ENCODE measurements at places on chromosomes 1 and 21. TPM values are rescaled to one million over a fixed set of nuclear protein-coding genes. Genes with fewer than 3 reads are reported as not detected.

- no peak for DNase-seq
These were observed 16.7 kb downstream of the SLC25A33 start for GRCh38 chr1:9555942-9556341.

GRCh38 chr1:13775459-13775858 lies 75.5 kb downstream of the PRDM2 start:
- no peak for DNase-seq

- DNase-seq = peak; percentile 40
These were observed 3.1 kb downstream of the SMIM1 start for GRCh38 chr1:3775490-3776230.

GRCh38 chr1:206684478-206685333 lies at the start of gene MAPKAPK2:
Gene MAPKAPK2 (plus strand): TSS chr1:206684905. CDS start chr1:206685230, 325 bp downstream.
- DNase-seq = peak; percentile 80

DNA sequence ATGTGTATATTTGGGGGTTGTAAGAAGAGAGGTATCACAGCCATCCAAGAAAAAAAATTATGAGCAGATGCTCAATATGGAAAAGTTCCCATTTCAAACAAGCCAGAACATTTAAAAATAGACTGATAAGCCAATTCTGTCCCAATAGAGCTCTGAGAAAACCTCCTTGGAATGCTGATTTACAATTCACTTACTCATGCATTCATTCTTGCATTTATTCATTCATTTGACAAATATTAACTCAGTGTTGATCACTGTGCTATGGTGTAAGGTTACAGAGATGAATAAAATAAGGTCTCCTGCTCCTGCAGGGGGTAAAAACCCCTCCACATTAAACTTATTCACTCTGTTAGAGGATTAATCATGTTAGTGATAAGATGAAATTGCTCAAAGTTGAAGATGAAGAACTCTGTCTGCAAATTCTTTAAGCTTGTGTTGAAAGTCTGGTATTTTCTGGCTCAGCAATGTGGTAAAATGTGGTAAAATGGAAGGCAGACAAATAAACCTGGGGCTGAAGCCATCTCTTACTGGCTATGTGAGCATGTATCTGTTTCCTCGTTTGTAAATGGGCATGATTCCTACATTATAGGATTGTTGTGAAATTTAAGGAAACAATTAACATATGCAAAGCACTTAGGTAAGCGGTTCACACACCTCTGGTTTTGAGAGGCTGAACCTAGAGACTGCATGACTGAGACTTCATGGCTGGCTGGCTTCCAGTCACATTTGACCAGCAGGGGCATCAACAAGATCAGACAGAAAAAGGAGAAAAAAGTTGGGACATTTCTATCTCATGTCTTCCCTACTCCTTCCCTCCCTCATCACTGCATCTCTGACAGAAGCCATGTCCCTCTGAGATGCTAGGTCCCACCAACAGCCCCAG lies 45.0 kb upstream of the DAB1 start:
- DNase-seq = no peak

GRCh38 chr1:154352581-154353459 lies 27.5 kb downstream of the ATP8B2 start:
- no peak for DNase-seq

DNA sequence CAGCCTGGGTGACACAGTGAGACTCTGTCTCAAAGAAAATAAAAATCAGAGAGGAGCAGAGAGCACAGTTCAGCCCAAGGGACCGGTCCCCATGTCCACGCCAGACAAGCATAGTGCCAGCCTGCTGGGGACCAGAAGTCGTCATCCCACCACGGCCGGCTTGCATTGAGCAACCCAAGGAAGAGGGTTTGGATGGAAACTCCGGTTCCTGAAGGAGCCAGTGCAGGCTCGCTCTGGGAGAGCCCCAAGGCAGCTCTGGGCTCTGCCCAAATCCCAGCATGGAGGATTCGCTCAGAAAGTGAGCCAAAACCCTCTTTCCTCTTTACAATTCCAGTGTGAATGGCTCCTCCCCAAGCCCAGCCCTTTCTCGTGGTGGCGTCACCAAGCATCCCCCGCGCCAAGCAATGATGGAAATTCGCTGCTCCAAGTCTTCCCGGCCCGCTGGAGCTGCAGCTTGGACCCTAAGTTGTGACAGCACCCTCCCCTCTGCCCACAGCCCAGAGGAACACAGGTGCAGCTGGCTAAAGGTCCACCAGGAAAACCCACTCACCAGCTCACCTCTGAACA lies 64.1 kb upstream of the SLC25A33 start:
- no peak for DNase-seq

DNA sequence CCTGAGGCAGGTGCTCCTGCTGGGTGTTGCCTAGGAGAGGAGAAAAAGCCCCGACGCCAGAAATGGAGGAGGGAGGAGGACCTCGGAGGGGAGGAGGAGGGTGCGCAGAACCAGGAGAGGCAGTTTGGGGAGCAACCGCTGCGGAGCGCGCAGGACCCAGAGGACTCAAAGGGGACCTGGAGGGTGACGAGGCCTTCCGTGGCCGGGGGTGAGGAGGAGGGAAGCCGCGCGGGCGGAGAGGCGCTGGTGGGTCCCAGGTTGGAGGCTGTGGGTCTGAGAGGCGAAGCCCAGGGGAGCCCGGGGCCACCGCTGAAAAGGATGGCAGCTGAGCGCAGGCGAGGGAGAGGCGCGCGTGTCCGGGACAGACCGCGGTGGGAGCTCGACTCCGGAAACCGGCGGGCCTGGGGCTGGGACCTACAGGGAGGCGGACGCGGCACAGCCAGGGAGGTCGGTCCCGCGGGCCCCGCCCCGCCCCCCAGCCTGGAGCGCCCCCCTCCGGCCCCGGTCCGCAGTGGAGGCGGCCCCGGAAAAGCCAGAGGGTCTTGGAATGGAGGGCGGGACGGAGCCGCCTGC lies 15.1 kb downstream of the RNF223 start:
- no peak for DNase-seq

DNA sequence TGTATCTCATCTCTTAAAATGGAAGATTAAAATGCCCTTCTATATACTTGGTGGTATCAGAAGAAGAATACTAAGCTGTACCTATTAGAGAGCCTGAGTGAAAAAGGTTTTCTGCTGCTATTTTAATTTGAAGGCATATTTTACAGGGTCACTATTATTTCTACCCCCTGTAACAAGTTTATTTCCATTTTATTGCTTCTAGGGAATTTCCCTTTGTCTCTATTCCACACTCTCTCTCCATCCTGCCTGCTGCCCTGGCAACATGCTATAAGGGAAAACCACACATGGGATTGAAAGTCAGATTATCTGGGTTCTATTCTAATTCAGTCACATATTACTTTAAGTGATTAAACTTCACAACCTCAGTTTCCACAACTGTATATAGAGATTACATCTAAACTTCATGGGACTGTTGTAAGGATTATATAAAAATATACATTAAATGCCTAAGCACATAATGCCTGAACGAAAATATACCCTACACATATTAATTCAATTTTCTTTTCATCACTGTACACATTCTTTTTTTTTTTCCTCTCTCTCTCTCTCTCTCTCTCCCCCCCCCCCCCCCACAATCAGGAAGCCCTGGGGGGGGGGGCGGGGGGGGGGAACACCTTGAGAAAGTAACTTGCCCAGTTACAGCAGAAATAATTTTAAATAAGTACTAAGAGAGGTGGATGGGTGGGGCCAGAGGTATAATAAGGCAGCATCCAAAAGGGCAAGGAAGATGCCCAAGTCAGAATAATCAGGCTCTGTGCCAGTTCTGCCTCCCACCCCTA lies 51.5 kb downstream of the LUZP1 start:
- no peak for DNase-seq

- no peak for DNase-seq
These were observed 86.2 kb downstream of the CD247 start for GRCh38 chr1:167431909-167432650.

GRCh38 chr1:11654137-11654938 lies at the start of the genes FBXO2 and FBXO44:
Gene FBXO2 (minus strand): TSS chr1:11654429. CDS start chr1:11654340, 89 bp downstream.
Gene FBXO44 (plus strand): TSS chr1:11654877. CDS start chr1:11655836, 959 bp downstream.
- peak; percentile 81 for DNase-seq

GRCh38 chr1:167342846-167343245 lies 122.2 kb downstream of the POU2F1 start:
- no peak for DNase-seq

DNA sequence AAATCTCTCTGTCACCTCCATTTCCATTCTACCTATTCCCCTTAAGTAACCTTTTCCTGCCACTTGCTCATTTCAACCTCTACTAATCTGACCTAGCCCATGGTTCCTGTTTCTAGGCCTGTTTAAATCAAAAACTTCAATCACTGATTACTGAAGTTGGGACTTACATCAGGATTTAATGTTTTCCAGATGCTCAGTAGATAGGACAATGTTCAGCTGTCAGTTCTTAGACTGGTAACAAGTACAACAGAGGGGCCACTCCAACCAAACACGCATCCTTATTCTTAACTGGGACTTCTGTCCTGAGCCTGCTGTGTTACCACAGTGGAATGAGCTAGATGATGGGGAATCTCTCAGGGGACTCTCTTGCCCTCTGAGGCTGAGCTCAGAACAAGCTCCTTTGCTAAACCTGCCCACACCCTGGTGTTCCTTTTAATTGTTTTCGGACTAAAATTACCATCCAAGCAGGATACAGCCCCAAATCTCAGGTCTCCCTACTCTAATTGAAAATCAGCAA lies 974.6 kb downstream of the TTLL7 start:
- no peak for DNase-seq

- DNase-seq = no peak
These were observed 245.7 kb downstream of the TOMM20 start for GRCh38 chr1:234882898-234883297.

DNA sequence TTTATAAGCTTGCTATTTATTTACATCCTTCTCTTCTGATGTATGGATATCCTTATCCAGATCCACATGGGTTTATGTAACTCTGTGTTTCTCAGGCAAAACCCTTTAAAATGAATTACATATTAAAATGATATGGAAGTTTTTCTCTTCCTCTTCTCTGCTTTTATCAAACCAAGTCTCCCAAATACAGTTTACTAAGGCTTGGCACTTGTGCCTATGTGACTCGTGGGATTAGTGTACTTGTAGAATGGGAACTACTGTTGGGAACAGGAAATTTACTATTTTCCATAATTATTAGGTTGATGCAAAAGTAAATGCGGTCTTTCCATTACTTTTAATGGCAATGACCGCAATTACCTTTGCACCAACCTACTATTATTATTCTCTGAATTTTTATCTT lies 14.8 kb downstream of the SIM2 start:
- DNase-seq = no peak

DNA sequence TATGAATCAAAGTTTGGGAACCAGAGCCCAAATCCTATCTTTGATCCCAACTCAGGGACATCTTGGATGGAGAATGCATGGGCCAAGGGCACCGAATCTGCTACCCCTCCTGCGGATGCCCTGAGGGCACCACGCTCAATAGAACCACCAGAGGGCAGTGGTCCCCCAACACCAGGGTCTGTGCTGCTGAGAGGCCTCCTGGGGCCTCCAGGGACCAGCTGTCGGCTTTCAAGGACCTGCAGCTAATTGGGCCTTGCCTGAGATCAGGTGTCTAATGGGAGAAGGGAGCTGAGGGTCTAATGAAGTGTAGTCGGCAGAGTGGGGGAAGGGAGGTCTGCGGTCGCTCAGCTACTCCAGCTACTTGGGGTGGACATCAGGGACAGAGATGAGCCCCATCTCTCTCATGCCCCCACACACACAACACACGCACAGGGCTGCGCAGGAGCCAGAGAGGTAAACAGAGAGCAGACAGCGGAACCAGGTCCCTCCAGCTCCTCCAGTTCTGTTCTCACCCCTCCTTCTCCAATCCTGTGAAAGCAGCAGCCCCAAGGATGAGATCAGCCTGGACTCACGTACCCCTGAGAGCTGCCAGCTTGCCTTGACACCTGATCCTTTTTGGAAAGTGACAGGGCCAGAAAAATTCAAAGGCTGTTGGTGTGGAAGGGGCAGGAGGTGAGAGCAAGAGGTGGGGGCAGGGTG lies 34.9 kb upstream of the PPP1R15B start:
- peak; percentile 71 for DNase-seq

- DNase-seq = no peak
These were observed 58.8 kb upstream of the TBX15 start for GRCh38 chr1:119046785-119047438.

- no peak for DNase-seq
These were observed 386.1 kb downstream of the RWDD3 start for GRCh38 chr1:95620076-95620475.

GRCh38 chr1:163337631-163338030 lies 15.9 kb downstream of the NUF2 start:
- no peak for DNase-seq

GRCh38 chr1:114428083-114428754 lies 82.8 kb downstream of the TRIM33 start:
- DNase-seq = peak; percentile 53

- DNase-seq = no peak
These were observed 111.3 kb downstream of the C1orf21 start for GRCh38 chr1:184497959-184498723.

DNA sequence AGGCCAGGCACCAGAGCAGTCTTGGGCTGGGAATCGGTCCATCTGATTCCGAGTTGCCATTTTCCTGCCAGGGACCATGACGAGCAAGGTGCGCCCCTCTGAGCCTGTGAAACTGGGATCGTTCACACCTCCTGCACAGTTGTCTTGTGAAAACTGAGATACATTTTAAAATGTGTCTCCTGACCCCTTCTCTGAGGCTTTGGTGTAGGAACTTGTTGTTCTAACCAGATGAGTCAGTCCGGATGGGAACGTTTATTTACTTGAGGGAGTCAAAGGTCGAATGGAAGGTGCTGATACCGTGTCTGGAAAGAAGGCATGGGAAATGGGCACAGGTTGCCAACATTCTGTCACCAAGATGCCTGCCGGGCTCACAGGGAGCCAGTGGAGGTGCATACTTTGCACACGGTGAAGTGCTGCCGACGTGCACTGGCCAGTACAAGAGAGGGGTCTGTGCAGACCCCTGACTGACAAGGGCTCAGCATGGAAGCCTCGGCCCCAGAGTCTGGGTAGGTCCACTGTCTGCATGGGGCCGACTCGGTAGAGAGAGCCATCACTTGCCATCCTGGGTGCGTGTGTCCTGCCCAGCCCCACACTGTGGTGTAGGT lies 7.4 kb upstream of the KCNN3 start:
- no peak for DNase-seq

- no peak for DNase-seq
These were observed 533.5 kb downstream of the LTN1 start for GRCh38 chr21:28459193-28459592.

The ACADM gene
- 3.5 TPM for total RNA-seq

The S100A7A gene
- total RNA-seq = not detected

The CYP4A11 gene
- total RNA-seq = not detected

The MTF2 gene
- total RNA-seq = 39.3 TPM

The BTBD19 gene
- total RNA-seq = 35.9 TPM

The CHD5 gene
- total RNA-seq = 0.34 TPM

The PRKCZ gene
- 19.0 TPM for total RNA-seq

The UBASH3A gene
- 60.8 TPM for total RNA-seq

The RAD54L gene
- 1.0 TPM for total RNA-seq

The ENAH gene
- total RNA-seq = not detected

The LCE2A gene
- total RNA-seq = not detected

The PALMD gene
- not detected for total RNA-seq

The WNT2B gene
- 0.33 TPM for total RNA-seq

The ZNF678 gene
- total RNA-seq = 2.9 TPM

All from CD4-positive, alpha-beta T cell (primary cell).